RPMI7951 (cell line): ENCODE measurements at places on chromosomes 7 and 10. TPM values are rescaled to one million over a fixed set of nuclear protein-coding genes. Genes with fewer than 3 reads are reported as not detected.

The ZNF503 gene
- total RNA-seq: 2.2 TPM in 2 replicates

The PFKFB3 gene
- total RNA-seq: 44.3 and 46.6 TPM in 2 replicates

The HMX3 gene
- total RNA-seq: not detected in 2 replicates

The MSMB gene
- not detected in 2 replicates for total RNA-seq

The PIK3CG gene
- 2.0 and 3.2 TPM in 2 replicates for total RNA-seq

The ADAM12 gene
- total RNA-seq: 34.8 and 38.6 TPM in 2 replicates

The ASB10 gene
- not detected in 2 replicates for total RNA-seq

The LIPM gene
- not detected in 2 replicates for total RNA-seq

The MYO3A gene
- total RNA-seq: not detected in 2 replicates
